ENCODE measurements at places on chromosomes 6 and 20. TPM values are rescaled to one million over a fixed set of nuclear protein-coding genes. Genes with fewer than 3 reads are reported as not detected.

The PREX1 gene
- 6.1 TPM for total RNA-seq

The PPP1R14C gene
- 7.8 TPM for total RNA-seq

- H3K4me3 ChIP-seq, result no peak overlapping the region
- H3K27me3 ChIP-seq, result no peaks in the 10 kb centered on the region
Measured at GRCh38 chr6:2441601-2442475, 196.4 kb upstream of the GMDS start.

DNA sequence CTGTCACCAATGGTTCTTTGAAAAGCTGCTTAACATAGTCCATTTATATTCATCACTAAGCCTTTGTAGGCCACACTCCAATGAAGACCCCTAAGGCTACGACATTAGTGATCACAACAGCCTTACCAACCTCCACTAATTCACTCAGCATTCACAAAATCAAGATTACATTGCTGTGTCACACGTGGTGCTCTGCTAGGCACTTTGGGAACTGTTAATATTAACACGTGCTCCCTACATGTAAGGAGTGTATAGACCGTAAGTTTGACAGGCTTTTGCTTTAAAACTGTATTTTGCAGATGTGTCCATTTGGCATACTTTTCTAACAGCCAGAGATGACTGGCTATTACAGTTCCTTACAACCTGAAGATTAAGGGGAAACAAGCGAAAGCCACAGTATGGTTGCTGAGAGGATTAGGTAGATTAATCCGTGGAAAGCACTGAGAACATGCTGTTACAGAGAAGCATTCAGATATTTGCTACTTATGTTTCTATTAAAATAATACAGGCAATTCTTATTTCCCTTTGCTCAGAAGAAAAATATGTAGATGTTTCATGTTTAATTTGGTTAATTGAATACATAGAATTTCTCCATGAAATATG lies 69.7 kb downstream of the SAMD3 start:
- no peak for DNase-seq
- no peaks in the 10 kb centered on the region for H3K36me3 ChIP-seq
- no peaks in the 10 kb centered on the region for H3K4me1 ChIP-seq
- H3K27me3 ChIP-seq, result no peaks in the 10 kb centered on the region
- no peak overlapping the region for H3K27ac ChIP-seq

DNA sequence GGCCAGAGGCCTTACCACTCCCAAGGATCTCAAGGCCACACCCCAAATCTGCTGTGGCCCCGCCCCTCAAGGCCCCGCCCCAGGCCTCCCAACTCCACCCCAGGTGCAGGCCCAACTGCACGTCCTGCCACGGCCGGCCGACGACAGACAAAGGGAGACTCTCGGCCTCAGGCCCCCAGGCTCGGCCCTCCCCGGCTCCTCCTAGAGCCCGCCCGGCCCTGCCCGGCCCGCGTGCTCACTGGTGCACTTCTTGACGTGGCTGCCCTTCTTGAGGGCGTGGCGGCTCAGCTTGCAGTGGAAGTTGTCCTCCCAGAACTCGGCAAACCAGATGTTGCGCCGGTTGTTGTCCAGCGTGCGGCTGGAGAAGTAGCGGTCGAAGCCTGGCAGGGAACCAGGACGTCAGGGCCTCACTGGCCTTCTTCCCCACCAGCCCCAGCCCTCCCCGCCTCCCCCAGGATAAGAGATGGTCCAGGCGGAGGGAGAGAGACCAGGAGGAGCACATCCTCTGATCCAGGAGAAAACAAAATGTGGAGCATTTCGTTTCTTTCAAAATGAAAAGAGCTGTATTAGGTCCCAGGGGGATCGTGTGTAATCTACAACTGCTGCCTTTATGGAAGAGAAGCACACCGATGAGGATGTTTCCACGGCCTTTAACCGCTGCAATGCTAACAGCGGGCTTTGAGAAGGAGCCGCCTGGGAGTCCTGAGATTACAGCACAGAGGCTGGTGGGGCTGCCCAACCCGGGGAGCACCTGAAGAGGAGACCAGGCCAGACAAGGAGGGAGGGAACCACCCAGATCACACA lies 89.4 kb downstream of the GRM4 start:
- H3K4me1 ChIP-seq, result peaks cover 8% of the 10 kb centered on the region
- DNase-seq, result peak; percentile 68
- no peak overlapping the region for H3K27ac ChIP-seq
- H3K36me3 ChIP-seq, result no peaks in the 10 kb centered on the region

DNA sequence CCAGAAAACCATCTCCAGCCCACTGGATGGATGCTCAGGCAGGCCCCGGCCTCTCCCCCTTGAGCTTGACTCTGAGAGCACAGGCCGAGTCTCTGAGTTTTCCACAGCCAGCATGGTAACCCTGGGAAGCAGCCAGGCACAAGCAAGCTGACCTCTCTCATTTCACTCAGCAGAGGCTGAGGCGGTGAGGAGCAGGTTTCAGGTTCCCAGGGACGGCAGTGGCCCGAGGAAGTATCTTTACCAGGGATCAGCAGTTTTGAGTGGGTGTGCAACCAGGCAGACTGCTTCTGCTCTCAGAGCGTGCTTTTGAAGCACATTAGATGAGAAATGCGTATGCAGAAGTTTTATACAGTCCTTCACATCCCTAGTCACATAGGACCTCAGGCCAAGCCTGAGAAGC lies 12.6 kb downstream of the HCK start:
- peaks cover 16% of the 10 kb centered on the region for H3K27me3 ChIP-seq
- H3K27ac ChIP-seq, result no peak overlapping the region
- no peaks in the 10 kb centered on the region for H3K36me3 ChIP-seq
- no peak for DNase-seq
- no peaks in the 10 kb centered on the region for H3K4me1 ChIP-seq

DNA sequence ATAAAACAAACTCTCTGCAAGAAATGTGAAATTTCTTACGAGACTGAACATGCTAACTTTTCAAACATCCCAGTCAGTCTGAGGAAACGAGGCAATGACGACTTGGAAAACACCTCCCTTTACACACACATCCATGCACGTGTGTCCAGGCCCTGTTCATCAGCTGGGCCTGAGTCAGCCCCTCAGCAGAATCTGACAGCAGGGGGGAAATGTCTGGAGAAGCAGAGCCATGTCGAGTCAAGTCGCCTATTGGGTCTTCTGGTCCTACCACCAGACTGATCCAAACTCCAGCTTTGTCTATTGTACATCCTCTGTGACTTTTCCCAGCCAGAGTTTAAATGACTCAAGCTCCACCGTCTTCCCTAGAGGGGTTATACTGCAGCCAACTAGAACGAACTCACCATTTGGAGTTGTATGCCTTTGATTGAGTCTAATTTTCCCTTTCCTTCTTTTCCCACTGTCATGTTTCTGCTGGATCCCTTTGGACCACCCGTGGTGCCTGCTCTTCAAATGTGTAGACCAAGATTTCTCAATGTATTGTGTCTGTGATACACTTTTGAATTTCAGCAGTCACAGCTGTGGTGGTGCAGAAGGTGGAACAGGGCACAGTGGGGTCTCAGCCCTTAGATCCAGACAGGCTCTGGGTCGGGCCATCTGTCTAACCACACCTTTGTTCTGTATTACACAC lies 254.0 kb downstream of the CDC5L start:
- no peaks in the 10 kb centered on the region for H3K36me3 ChIP-seq
- no peak overlapping the region for H3K27ac ChIP-seq
- DNase-seq, result no peak
- H3K27me3 ChIP-seq, result no peaks in the 10 kb centered on the region
- no peak overlapping the region for H3K4me3 ChIP-seq

- H3K4me1 ChIP-seq, result peaks cover 37% of the 10 kb centered on the region
- H3K27me3 ChIP-seq, result no peaks in the 10 kb centered on the region
- H3K4me3 ChIP-seq, result no peak overlapping the region
- peak; percentile 10 for DNase-seq
Measured at GRCh38 chr20:58621906-58622548, 29.1 kb upstream of the STX16 start.

Measured in HCT116 (cell line).